ENCODE measurements at places on chromosomes 16 and 17.

DNA sequence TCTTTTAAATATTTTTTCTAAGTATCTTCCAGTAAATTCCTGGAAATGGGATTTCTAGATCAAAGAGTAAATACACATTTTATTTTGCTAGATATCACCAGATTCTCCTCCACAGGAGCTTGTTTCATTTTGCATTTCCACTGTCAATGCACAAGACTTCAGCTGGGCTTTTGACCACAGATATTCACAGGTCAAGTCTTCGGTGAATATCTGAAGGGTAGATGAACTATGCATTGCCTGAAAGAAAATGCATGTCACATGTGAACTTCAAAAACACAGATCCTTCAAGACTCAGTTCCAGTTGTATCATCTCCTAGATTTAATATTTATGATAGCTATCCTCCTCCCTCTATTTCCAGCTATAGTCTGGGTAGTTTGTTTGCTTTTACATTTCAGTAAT is 963.6 kb upstream of the GOT2 start:
- no peak for DNase-seq

DNA sequence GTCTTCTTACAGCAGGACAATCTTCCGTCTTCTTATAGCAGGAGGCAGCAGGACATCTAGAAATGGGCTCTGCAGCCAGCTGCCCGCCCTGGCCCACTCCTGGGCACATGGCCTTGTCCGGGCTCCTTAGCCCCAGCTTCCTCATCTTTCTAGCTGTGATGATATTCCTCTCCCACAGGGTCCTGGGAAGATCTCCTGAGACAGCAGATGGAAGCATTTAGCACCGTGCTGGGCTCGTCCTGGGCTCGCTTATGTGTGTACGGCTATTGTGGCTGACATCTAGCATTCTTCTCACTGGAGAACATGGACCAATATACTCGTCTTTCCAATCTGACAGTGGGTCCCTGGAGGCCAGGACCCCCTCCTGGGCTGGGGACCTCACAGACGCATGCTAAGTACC is 48.5 kb downstream of the TIMM22 start:
- no peak for DNase-seq

DNA sequence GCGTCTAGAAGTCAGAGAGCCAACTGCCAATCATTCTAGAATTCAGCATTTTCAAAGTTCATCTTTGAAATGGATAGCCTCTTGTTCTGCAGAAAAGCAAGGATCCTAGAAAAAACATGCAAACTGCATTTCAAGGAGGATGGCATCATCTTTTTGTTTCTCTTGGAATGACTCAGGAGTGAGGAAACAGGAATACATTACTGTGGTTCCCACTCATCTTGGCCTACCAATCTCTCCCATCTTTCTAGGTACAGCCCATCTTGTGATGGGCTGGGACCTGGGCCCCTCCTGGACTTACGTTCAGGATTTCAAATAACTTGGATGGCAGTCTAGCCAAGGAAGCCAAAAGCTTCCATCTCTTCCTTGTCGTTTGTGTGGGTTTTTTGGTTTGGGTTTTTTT is 363.4 kb downstream of the CDH13 start:
- DNase-seq, result no peak

DNA sequence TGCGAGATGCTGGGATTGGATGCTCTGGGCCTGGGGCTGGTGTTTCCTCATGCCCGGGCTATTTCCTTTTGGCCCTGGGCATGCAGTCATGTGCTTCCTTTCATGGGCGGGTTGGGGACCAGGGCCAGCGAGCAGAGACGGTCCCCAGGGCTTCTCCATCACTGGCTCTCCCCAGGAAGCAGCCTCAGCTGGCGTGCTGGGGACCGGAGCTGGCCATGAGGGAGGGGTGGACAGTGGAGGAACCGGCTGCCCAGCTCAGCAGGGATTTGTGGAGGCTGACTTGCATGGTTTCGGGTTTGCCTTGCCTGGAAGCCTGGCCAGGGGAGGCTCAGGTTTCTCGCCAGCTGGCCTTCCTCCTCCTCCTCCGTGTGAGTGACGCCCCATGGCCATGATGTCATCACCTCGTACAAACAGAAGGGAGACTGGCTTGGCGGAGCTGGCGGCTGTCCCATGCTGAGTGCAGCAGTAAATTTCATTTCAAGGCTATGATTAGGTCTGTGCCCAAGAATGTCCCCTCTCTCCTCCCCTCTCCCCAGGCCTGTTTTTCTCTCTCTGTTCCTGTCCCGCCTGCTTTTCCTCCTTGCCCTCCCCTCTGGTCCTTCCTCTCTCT is 8.9 kb upstream of the TIMP2 start:
- peak; percentile 80 for DNase-seq

- DNase-seq, result no peak
Observed at GRCh38 chr17:76314392-76315227, 6.5 kb upstream of the QRICH2 start.

GRCh38 chr16:23516366-23517137 is 6.3 kb upstream of the GGA2 start:
- DNase-seq, result no peak

- no peak for DNase-seq
Observed at GRCh38 chr16:54284319-54284930, 2.2 kb downstream of the IRX3 start.

DNA sequence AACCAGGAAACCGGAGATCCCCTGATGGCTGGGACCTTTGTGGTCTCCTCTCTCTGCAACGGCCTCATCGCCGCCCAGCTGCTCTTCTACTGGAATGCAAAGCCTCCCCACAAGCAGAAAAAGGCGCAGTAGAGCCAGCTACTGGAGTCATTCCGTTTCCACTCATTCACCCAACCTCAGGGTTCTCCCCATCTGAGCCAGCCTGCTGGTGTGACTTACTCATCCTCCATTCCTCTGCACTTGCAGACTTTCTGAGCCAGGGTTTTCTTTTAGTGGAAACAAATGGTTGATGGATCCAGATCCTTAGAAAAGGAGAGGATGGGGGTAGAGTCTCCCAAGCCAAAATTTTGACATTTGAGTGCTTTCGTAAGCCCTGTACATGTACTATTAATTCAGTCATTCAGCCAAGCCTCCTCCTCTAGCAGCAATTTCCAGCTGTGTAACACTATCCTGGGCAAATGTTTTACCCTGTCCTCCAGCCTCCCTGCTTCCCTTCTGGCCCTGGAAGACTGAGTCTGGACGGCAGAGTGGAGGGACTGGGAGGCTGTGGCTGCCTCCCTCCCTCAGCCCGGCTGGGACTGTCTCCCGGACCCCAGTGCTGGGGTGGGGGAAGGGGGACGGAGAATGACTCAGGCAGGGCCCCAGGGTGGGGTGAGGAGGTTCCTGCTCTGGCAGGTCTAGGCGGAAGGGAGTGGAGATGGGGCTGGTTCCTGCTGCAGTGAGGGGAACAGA is 2.3 kb downstream of the SOX15 start:
- no peak for DNase-seq

GRCh38 chr17:33433581-33433980 is 140.5 kb upstream of the ASIC2 start:
- DNase-seq, result no peak

DNA sequence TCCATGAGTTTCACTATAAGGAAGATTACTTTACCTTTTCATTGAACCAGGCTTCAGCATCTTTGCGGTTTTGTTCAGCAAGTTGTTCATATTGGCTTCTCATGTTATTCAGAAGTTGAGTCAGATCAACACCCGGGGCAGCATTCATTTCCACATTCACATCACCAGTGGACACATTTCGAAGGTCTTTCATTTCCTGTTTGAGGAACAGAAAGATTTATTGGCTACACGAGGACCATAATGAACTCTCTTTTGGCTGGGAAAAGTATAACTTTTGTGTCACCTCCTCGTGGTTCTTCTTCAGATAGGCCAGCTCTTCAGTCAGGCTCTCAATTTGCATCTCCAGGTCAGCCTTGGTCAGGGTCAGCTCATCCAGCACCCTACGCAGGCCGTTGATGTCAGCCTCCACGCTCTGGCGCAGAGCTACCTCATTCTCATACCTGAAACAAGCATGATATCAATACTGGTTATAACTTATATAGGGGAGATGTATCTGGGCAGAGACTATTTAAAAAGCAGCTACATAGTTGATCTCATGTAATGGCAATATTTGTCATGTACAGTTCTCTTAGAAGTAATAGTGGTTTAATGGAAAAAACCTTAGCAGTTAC is 2.1 kb downstream of the KRT10 start:
- no peak for DNase-seq

- no peak for DNase-seq
Observed at GRCh38 chr16:7602291-7602950, 269.8 kb downstream of the RBFOX1 start.

GRCh38 chr16:86396901-86397311 is 113.4 kb upstream of the FOXF1 start:
- no peak for DNase-seq

DNA sequence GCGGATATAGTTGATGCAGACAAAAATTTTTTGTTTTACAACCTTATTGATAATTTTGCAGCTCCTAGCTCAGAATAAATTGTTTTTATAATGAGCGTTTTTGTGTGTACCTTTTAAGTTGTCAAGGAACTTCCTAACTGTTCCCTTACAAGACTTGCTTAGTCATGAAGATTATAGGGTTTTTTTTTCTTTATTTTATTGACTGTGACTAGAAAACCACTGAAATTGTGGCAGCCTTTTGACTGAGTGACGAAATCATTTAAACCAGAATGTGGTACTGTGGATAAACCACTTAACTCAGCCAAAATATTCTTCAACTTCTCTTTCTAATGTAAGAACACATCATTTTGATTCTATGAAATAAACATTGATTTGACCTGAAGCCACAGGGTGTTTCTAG is 40.8 kb upstream of the VPS4A start:
- DNase-seq, result no peak

GRCh38 chr17:63140255-63140654 is 174.2 kb downstream of the TANC2 start:
- no peak for DNase-seq

GRCh38 chr17:34485999-34486398 is 93.4 kb upstream of the TMEM132E start:
- no peak for DNase-seq

DNA sequence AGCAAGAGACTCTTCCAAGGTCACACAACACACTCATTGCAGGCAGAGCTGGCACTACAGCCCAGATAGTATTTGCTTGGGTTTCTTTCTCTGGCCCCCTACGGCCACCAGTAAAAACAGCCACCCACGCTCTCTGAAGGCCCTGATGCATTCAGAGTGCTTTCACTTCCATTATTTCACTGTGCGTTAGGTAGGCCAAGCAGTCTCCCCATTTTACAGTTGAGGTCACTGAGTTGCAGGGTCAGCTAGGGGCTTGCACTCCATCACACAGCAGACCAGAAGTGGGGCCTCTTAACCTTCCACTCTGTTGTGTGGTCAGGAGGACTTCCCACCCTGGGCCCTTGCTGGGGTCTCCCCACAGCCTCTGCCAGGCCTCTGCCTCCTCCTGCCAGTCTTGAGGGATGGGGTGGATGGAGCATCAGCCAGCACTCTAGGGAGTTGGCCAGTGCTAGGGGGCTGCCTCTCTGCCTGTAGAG is 2.5 kb downstream of the TBX21 start:
- no peak for DNase-seq

DNA sequence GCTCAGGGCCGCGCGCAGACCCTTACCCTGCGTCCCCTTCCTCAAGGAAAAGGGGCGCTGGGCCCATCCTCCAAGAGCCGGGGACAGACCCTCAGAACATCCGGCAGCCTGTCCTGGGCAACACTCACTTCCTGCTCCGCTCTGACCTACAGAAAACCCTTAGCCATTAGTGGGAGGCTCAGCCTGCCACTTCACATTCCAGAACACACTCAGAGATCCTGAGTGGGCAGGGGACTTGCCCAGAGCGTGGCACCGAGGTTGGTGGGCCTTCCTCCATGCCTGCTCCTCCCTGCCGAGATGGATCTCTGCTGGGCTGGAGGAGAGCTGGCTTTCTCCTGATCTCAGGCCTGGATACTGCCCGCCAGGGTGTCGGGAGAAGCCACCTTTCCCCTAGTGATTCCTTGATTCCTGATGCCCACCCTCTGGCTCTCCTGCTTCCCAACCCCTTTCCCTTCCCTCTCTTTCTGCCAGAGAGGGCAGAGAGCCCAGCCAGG is 1.5 kb downstream of the SCARF1 start:
- DNase-seq, result no peak

GRCh38 chr16:73792199-73793020 is 504.2 kb upstream of the PSMD7 start:
- DNase-seq, result no peak

Data from anterior cingulate cortex (tissue), 58 donors.